ENCODE measurements at places on chromosomes 1 and 21. TPM values are rescaled to one million over a fixed set of nuclear protein-coding genes. Genes with fewer than 3 reads are reported as not detected.

Gene CCDC185
- total RNA-seq, result not detected

Gene S100A7
- total RNA-seq, result not detected

Gene PEX11B
- 40.1 TPM for total RNA-seq

Gene PADI4
- total RNA-seq, result not detected

Gene AADACL3
- total RNA-seq, result not detected

Gene PRKAB2
- total RNA-seq, result 7.8 TPM

Gene HCRTR1
- not detected for total RNA-seq

Gene CFAP141
- total RNA-seq, result not detected

Gene FAM163A
- not detected for total RNA-seq

Gene TLR5
- 0.13 TPM for total RNA-seq

Gene DTL
- total RNA-seq, result 40.1 TPM

Gene MROH9
- not detected for total RNA-seq

Gene IVL
- not detected for total RNA-seq

Gene B3GALT2
- 2.5 TPM for total RNA-seq

Gene KCND3
- total RNA-seq, result not detected

Gene GBP4
- not detected for total RNA-seq

Gene SELE
- total RNA-seq, result not detected

Gene SPRR5
- total RNA-seq, result not detected

Gene TENT5C
- total RNA-seq, result not detected

Gene HES3
- not detected for total RNA-seq

Measured in LHCN-M2 (cell line).